ENCODE measurements at places on chromosomes 12 and 14. TPM values are rescaled to one million over a fixed set of nuclear protein-coding genes. Genes with fewer than 3 reads are reported as not detected.

Gene OR5AU1
- not detected for total RNA-seq

Gene RPGRIP1
- total RNA-seq, result 10.4 TPM

Gene ADAMTS20
- not detected for total RNA-seq

DNA sequence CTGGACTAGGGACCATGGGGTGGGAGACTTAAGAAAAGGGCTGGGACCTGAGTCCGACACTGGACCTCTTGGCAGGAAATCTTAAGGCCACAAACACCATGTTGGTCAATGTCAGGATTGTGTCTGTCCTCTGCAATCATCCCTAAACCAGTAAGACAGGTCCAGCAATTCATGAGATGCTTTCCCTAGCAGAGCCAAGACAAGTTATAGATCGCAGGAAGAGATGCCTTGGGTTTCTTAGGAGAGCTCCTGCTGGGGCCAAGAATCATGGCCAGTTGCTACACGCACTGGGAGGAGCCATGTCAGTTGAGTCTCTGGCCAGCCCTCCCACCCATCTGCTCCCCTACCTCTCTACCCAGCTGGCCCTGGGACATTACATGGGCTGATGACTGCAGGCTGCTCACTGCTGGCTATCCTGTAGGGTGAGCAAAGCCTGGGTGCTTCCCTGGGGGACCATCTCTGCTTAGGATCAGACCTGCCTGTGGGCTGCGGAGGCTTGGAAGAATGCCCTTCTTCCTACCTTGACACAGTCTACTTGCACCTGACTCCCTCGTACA is 14.2 kb downstream of the PLEKHH1 start:
- H3K4me3 ChIP-seq, result no peak overlapping the region
- no peaks in the 10 kb centered on the region for H3K4me1 ChIP-seq
- peak overlapping the region; percentile 53 for H3K27ac ChIP-seq
- no peak for DNase-seq

DNA sequence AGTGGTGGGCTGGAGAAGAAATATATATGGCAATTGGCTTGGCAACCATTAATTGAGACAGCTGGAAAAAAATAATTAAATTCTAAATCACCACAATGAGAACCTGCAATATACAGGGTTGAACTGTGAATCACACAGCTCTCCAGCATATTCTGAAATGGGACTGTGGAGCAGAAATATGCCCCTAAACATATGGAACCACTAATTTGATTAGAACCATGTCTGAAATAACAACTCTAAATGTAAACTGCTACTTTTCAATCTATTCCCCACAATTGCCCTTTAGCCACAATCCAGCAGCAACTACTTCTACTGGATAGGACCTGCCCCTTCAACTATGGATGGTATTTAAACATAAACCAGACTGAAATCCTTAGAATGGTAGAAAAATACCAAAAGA is 330.4 kb downstream of the TRHDE start:
- H3K4me3 ChIP-seq, result no peak overlapping the region
- no peak for DNase-seq
- no peaks in the 10 kb centered on the region for H3K36me3 ChIP-seq
- no peak overlapping the region for H3K27ac ChIP-seq
- H3K27me3 ChIP-seq, result no peaks in the 10 kb centered on the region
